ENCODE measurements at places on chromosomes 2 and 18. TPM values are rescaled to one million over a fixed set of nuclear protein-coding genes. Genes with fewer than 3 reads are reported as not detected.

Gene IL1B
- not detected for total RNA-seq

Gene ATP6V1C2
- total RNA-seq, result not detected

Gene LRRC30
- total RNA-seq, result not detected

Gene ALPI
- not detected for total RNA-seq

Measured in osteocyte (in vitro differentiated cells).